ENCODE measurements at places on chromosomes 5 and 9.

DNA sequence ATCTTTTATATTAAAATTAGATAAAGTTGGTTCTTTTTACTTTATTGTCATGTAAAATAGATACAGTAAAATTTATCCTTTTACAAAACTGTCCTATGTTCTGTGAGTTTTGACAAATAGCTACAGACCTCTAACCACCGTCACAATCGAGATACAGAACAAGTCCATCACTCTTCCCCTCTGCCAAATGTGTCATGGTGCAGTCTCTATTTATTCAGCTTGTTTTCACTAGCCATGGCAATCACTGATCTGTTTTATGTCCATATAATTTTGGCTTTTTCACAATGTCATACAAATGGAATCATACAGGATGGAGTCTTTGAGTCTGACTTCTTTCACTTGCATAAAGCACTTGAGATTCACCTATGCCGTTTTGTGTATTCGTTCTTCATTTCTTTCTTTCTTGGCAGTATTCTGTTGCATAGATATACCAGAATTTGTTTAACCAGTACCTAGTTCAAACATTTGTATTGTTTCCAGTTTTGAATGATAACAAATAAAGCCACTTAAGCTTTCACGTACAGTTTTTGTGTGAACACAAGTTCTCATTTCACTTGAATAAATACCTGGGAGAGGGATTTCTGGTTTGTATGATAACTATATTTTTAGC, 273.2 kb upstream of the MPDZ start:
- no peak for DNase-seq

- DNase-seq, result no peak
Observed at GRCh38 chr9:112184946-112185345, 9.8 kb upstream of the SUSD1 start.

DNA sequence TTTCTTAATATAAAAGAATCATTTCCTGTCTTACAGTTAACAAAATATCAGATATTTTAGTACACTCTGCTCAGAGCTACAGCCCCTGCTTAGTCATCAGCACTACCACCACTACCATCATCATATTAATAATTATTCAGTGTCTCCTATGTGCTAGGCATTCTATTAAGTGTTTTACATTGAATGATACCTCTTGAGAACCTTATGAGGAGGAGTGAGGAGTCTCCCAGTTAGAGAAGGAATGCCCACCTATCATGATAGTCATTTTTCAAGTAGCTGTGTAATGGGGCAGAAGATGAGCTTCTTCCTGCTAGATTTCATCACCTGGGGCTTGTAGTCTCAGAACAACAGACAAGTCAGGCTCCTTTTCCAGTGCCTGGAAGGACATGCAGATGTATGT, 238.0 kb downstream of the TRIM32 start:
- DNase-seq, result no peak

DNA sequence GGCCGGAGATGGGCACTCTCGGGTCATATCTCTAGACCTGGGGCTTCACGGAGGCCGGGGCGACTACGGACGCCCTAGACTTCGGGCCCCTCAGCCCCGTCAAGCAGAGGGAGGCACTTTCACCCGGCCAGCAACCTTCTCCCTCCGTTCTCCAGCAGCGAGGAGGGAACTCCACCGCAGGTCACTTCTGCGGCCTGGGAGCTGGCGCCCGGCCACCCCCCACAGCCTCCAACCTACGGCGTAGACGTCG, 201 bp downstream of the DOLK start:
- DNase-seq, result no peak

- no peak for DNase-seq
Observed at GRCh38 chr5:173306695-173307094, 21.5 kb downstream of the STC2 start.
